ENCODE measurements at places on chromosomes 4 and X.

- no peaks in the 10 kb centered on the region for H3K36me3 ChIP-seq
- peaks cover 22% of the 10 kb centered on the region for H3K27me3 ChIP-seq
- H3K4me3 ChIP-seq: no peak overlapping the region
- no peak overlapping the region for H3K27ac ChIP-seq
- DNase-seq: no peak
- H3K4me1 ChIP-seq: no peaks in the 10 kb centered on the region
Measured at GRCh38 chrX:17594693-17595092, 142.6 kb upstream of the SCML1 start.

- no peak overlapping the region for H3K27ac ChIP-seq
- no peaks in the 10 kb centered on the region for H3K27me3 ChIP-seq
- no peaks in the 10 kb centered on the region for H3K4me1 ChIP-seq
- no peak overlapping the region for H3K4me3 ChIP-seq
- H3K36me3 ChIP-seq: no peaks in the 10 kb centered on the region
- peak; percentile 32 for DNase-seq
Measured at GRCh38 chr4:145234091-145234706, 53.8 kb upstream of the OTUD4 start.

DNA sequence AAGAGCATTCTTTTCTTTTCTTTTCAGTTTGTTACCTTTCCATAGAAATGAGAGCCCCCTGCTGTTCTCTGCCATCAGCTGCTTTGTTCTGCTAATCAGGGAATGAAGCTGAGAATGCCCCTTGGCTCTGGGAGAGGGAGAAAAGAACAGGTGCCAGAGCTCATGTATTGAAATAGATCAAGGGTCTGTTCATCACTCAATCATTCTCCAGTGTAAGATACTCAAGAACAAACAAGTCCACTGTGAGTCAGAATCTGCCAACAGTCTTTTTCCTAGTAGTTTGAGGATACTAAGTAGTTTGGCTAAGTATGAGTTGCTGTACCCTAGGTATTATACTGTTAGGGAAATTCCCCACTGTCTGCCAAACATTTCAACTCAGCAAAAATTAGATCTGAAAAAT lies 144.3 kb downstream of the RTL3 start:
- H3K36me3 ChIP-seq: peaks cover 3% of the 10 kb centered on the region
- H3K4me1 ChIP-seq: peaks cover 38% of the 10 kb centered on the region
- peak overlapping the region; percentile 0 for H3K27ac ChIP-seq

DNA sequence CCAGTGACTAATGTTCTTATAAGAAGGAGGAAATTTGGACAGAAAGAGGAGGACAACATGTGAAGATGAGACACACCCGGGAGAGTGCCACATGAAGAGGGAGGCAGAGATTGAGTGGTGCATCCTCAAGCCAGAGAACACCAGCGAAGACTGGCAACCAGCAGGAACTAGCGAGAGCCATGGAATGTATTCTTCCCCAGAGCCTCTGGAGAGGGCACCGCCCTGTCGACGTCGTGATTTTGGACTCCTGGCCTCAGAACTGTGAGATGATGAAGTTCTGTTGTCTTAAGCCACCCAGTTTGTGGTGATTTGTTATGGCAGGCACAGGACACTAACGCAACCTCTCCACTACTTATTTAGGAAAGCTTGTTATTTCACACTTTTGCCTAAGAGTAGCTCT lies 196.0 kb upstream of the TLL1 start:
- no peaks in the 10 kb centered on the region for H3K4me1 ChIP-seq
- H3K4me3 ChIP-seq: no peak overlapping the region
- no peak overlapping the region for H3K27ac ChIP-seq

DNA sequence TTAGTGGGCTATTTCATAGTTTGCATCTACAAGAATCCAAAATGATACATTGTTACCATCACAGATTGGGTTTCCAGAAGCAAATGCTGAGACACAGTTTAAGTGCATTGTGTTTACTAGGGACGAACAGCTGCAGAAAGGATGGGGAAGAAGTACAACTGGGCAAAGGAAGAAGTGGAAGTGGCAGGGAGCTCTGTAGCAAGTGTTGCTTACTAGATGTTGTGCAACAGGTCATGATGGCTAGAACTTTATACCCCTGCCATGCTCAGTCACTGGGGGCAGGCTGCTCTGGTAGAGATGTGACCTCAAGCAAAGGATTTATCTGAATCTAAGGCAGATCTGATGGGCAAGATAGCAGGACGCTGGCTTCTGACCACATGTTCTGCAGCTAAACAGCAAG lies 76.1 kb upstream of the EMCN start:
- H3K27ac ChIP-seq: no peak overlapping the region
- no peaks in the 10 kb centered on the region for H3K27me3 ChIP-seq
- no peaks in the 10 kb centered on the region for H3K36me3 ChIP-seq
- DNase-seq: no peak
- no peaks in the 10 kb centered on the region for H3K4me1 ChIP-seq

DNA sequence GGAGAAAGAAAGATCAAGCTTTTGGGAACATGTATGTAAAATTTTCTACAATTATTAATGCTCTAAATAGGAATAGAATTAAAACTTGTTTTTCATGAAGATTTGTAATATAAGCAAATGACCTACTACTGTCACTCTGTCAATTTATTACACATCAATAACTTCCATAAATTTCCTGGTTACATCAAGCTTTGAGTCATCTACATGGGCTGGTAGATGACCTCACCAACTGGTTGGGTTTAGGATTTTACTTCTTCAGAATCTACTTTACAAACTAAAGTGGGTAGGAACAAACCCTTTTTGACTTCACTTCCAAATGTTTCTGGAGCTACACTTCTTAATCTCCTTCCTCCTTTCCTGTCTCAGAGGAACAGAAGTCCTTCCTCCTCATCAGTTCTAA lies 12.0 kb upstream of the LRAT start:
- H3K4me1 ChIP-seq: no peaks in the 10 kb centered on the region
- H3K27me3 ChIP-seq: peaks cover 31% of the 10 kb centered on the region
- DNase-seq: no peak
- no peak overlapping the region for H3K27ac ChIP-seq

GRCh38 chr4:128861856-128862518 lies 52.5 kb downstream of the JADE1 start:
- peaks cover 67% of the 10 kb centered on the region for H3K36me3 ChIP-seq
- peaks cover 60% of the 10 kb centered on the region for H3K4me1 ChIP-seq
- peak overlapping the region; percentile 72 for H3K27ac ChIP-seq
- peak overlapping the region; percentile 2 for H3K4me3 ChIP-seq
- H3K27me3 ChIP-seq: no peaks in the 10 kb centered on the region

DNA sequence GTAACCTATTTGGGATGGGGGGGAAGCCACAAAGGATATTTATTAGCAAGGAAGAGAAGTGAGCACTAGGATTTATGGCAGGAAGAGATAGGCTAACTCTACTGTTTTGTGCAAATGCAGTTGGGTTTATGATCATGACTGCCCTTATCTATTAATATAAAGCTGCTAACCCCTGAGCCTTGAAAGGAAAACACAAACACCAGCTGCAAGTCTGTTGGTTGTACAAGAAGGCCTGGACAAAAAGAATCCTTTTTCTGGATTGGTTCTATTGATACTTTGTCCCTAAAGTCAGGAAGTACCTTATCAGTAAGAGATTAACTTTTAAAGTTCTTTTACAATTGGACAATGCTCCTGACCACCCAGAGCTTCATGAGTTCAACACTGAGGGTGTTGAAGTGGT lies 188.8 kb downstream of the LRBA start:
- no peak for DNase-seq
- H3K4me1 ChIP-seq: peaks cover 26% of the 10 kb centered on the region
- H3K27ac ChIP-seq: peak overlapping the region; percentile 33
- H3K36me3 ChIP-seq: peaks cover 25% of the 10 kb centered on the region

GRCh38 chr4:169098969-169099690 lies 89.1 kb upstream of the CBR4 start:
- DNase-seq: no peak
- H3K36me3 ChIP-seq: no peaks in the 10 kb centered on the region
- peak overlapping the region; percentile 90 for H3K27ac ChIP-seq
- H3K4me1 ChIP-seq: peaks cover 31% of the 10 kb centered on the region
- no peak overlapping the region for H3K4me3 ChIP-seq
- no peaks in the 10 kb centered on the region for H3K27me3 ChIP-seq

- no peak for DNase-seq
- H3K4me3 ChIP-seq: no peak overlapping the region
- peaks cover 8% of the 10 kb centered on the region for H3K4me1 ChIP-seq
- H3K27ac ChIP-seq: no peak overlapping the region
- peaks cover 20% of the 10 kb centered on the region for H3K36me3 ChIP-seq
- H3K27me3 ChIP-seq: no peaks in the 10 kb centered on the region
Measured at GRCh38 chr4:102862747-102863146, 6.0 kb upstream of the CISD2 start.

DNA sequence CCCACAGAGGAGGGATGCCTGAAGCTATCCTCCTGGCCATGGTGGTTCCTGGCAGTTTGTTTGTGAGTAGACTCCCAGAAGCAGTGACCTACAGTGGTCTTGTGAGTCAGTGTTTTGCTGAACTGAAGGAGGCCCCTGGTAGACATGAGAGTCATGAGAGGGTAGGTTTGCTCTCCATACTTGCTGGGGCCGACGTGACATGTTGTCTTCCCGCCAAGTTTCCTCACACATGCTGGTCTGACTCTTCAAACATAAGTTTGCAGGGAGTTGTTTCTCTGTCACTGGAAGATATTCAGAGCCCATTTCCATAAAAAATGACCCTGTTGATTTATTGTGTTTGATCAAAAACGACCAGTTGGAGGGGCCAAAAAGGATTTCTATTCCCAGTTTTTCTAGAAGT lies 131.1 kb upstream of the SCML1 start:
- no peaks in the 10 kb centered on the region for H3K4me1 ChIP-seq
- H3K27me3 ChIP-seq: peaks cover 8% of the 10 kb centered on the region
- no peaks in the 10 kb centered on the region for H3K36me3 ChIP-seq
- H3K4me3 ChIP-seq: no peak overlapping the region

- no peak for DNase-seq
- H3K4me3 ChIP-seq: no peak overlapping the region
- no peak overlapping the region for H3K27ac ChIP-seq
- H3K27me3 ChIP-seq: no peaks in the 10 kb centered on the region
Measured at GRCh38 chr4:177699365-177700213, 257.4 kb upstream of the AGA start.

DNA sequence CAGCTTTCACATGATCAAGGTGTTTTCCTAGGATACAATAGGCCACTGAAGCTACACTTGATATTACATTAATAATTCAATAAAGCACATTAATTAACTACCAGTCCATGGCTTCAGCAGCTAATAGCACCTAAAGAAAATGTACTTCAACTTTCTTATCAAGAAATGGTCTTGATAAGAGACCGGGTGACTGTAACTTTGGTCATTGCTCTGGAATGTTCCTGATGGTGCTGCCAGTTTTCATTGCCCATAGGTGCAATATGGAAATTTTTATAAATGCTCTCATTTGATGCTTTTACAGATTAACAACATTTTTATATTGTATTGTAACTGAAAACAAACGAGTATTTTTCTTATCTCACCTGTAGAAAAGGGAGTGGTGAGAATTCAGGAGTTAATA lies 165.4 kb downstream of the SHROOM3 start:
- no peak overlapping the region for H3K4me3 ChIP-seq
- H3K27ac ChIP-seq: no peak overlapping the region
- DNase-seq: no peak
- H3K36me3 ChIP-seq: no peaks in the 10 kb centered on the region

DNA sequence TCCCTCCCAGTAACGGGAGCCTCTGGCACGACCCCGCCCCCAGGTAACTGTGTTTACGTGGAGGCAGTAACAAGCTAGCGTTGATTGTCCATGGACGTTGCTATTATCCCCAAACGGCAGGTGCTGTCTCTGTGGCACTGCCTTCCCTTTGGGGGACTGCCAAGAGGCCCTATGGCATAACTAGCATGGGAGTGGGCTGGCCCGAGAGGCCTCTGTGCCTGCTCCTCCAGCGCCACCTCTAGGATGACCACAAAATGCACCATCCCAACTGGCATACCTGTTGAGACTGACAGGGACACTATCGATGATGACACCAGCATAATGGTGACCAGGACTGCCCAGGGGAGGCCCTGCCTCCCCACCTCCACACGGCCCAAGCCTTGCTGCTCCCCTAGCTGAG lies 1.5 kb downstream of the SRPK3 start:
- peaks cover 4% of the 10 kb centered on the region for H3K4me1 ChIP-seq
- no peak overlapping the region for H3K27ac ChIP-seq
- H3K27me3 ChIP-seq: peaks cover 9% of the 10 kb centered on the region
- peaks cover 17% of the 10 kb centered on the region for H3K36me3 ChIP-seq
- no peak for DNase-seq
- H3K4me3 ChIP-seq: no peak overlapping the region

GRCh38 chrX:40684092-40684491 lies 36.7 kb upstream of the CXorf38 start:
- H3K4me1 ChIP-seq: peaks cover 18% of the 10 kb centered on the region
- H3K4me3 ChIP-seq: peak overlapping the region; percentile 57

DNA sequence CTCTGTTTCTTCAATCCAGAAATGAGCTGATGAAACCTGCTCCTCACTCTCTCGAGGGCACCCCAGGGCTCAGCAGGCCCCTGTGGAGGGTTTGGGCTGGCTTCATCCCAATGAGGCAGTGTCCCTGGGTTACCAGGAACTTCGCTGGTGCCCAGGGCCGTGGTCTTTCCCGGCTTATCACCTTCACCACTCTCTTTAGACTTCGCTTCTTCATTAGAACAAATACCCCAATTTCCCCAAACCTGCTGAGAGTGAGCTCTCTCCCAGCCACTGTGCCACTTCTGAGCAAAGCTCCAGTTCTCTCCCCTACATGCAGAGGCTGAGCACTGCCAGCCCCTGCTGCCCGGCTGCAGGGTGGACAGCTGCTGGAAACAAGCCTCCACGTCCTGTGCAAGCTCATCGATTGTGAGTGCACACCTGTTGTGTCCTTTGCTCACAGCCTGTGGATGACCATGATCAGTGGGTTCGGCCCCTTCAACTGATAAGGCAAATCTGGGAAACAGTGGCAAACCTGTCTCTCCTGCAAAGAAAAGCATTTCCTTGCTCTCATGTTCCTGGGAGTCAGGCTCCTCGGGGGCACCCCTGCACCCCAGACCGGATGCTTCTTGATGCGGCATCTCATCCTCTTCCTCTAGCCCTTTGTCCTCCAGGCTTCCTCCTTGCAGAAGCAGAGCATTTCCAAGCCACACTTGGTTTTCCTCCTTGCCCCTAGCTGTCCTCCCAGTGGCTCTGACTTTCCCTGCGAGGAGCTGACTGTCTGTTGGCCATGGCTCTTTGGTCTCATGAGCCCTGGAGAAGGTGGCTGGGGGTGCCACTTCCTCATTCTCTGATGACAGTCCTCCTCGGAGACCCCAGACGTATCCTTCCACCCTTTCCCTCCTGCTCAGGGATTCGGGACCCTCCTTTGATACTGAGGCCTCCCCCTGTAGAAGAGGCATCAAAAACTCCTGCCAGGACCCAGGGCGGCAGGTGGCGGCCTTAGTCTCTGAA lies 28.7 kb downstream of the C4orf50 start:
- H3K27ac ChIP-seq: no peak overlapping the region
- H3K27me3 ChIP-seq: peaks cover 47% of the 10 kb centered on the region
- H3K36me3 ChIP-seq: peaks cover 4% of the 10 kb centered on the region
- DNase-seq: no peak

- H3K4me3 ChIP-seq: no peak overlapping the region
- H3K4me1 ChIP-seq: peaks cover 2% of the 10 kb centered on the region
Measured at GRCh38 chr4:152269448-152270191, 266.3 kb downstream of the FBXW7 start.

DNA sequence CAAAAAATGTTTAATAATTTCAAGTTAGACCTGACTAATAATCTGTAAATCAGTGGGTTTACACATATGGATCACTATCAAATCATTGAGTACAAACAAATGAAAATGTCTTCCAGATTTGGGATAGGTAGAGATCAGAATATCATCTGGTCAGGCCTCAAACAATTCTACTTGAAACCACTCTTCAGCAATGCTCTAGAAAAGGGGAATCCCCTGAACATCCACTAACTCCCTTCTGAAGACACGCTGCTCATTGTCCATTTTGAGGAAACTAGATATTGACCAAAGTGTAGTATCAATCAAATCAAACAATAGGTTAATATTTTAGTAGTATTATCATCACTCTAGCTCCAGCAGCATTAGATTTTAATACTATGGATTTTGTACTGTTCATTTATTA lies 46.3 kb downstream of the SULT1E1 start:
- H3K27ac ChIP-seq: no peak overlapping the region
- H3K36me3 ChIP-seq: no peaks in the 10 kb centered on the region
- H3K27me3 ChIP-seq: no peaks in the 10 kb centered on the region
- no peak for DNase-seq
